ENCODE measurements at places on chromosomes 2 and 18.
A peak's percentile ranks its signal among the peaks of the same experiment; 100 is the strongest.

GRCh38 chr2:190451561-190452176 lies 43.5 kb downstream of the MFSD6 start:
- no peak for DNase-seq

GRCh38 chr2:14231391-14231898 lies 401.1 kb upstream of the LRATD1 start:
- DNase-seq: no peak

DNA sequence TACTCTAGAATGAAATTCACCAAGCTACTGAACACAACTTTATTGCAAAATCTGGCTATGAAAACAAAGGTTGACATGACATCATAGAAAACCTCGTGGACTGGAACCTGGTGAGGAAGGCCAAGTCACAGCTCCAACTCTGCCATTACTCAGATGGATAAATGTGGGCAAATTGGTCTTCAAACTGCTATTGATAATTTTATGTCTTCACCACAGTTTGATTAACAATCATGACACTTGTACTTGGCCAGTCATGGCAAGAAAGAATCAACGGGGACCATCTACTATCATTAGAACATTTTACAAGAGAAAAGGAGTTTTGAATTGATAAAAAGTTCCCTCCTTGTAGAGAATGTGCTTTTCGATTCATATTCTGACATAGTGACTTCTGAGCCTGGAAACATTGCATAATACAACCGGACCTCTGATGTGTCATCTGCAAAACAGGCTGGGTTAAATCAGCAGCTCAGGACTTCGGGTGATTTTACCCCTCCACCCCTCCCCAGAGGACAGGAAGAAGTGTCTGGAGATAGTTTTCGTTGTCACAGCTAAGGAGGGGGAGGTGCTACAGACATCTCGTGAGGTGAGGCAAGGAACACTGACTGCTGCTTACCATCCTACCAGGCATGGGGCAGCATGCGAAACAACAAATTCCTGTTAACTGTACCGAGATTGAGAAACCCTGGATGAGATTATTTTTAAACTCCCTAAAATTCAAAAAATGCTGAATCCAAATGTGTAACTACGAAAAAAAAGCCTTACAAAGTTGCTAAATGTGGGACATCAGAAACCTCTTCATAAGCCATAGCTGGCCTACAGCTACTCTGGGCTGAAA lies 8.4 kb downstream of the L3MBTL4 start:
- DNase-seq: no peak

- no peak for DNase-seq
These were observed 84.1 kb downstream of the PRELID3A start for GRCh38 chr18:12491611-12492435.

GRCh38 chr18:58687871-58688308 lies 16.6 kb downstream of the MALT1 start:
- no peak for DNase-seq

DNA sequence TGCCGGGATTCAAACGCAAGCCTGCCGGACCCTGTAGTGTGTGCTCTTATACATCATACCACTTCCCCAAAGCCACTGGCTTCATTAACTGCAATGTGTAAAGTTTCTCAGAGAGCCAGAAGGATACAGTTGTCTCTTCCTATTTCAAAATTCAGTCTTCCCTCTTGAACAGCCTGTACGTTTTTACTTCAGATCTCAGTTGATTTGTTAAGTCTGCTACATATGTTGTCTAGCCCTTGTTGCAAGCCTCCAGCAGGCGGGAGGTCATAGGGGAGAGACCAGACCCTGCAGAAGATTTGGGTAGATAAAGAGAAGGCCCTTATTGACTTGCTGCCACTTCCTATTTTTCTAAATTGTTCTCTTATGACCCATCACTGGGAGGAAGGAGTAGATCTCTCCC lies 56.2 kb downstream of the ARHGEF33 start:
- DNase-seq: no peak

DNA sequence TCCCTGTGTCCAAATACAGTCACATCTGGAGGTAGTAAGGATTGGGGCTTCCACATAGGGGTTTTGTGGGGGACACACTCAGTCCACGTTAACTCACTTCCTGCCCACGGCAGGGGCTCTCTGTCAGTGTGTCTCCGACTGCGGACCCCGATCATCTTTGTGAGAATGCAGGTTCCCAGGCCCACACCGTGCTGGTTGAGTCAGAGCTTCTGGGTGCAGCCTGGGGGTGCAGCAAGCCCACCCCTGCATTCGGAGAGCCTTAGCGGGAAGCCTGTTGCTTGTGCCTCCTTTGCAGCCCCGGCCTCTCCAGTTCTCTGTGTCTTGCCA lies 28.0 kb downstream of the HPCAL1 start:
- DNase-seq: no peak

GRCh38 chr2:241491549-241492173 lies 16.7 kb downstream of the STK25 start:
- DNase-seq: no peak

DNA sequence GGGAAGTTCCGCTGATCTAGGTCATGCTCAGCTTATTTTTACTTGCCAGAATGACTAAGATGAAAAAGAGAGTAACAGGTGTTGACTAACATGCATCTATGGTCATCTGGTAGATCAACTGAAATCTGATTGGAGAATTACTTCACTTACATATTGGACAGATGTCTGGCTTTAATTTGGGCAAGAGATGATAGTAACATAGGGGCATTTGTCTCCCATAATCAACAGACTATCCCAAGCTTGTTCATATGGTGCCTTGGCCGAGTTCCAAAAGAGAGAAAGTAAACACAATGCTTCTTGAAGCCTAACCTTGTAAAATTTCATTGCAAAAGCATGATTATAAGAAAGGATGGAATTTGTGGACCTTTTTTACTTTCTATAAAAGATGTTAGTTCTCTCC lies 503.7 kb downstream of the ADCYAP1 start:
- no peak for DNase-seq

DNA sequence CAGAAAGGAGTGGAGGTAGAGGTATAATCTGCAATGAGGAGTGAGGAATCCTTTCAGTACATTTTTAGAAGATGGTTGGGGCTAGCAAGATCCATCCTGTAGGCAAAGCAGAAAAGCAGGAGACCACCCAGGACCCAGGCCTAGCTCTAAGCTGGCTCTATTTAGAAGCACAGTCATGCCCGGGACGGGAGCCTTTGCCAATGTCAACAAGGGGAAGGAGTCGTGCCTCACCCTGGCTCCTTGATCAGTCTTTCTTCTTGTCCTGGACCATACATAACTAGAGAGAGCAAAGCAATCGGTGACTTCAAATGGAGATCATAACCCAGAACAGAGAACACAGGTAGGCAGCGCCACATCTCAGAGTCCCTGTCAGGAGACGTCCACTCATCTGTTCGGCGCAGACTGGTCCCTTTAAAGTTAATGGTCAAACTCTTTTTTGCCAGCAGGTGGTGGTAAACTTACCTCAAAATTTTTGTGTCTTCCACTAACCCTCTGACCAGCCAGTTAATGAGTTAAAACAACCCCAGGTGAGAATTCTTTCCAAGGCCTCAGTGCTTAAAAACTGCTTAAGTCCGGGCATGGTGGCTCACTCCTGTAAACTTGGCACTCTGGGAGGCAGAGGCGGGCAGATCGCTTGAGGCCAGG lies 8.0 kb downstream of the MC5R start:
- DNase-seq: peak; percentile 52

DNA sequence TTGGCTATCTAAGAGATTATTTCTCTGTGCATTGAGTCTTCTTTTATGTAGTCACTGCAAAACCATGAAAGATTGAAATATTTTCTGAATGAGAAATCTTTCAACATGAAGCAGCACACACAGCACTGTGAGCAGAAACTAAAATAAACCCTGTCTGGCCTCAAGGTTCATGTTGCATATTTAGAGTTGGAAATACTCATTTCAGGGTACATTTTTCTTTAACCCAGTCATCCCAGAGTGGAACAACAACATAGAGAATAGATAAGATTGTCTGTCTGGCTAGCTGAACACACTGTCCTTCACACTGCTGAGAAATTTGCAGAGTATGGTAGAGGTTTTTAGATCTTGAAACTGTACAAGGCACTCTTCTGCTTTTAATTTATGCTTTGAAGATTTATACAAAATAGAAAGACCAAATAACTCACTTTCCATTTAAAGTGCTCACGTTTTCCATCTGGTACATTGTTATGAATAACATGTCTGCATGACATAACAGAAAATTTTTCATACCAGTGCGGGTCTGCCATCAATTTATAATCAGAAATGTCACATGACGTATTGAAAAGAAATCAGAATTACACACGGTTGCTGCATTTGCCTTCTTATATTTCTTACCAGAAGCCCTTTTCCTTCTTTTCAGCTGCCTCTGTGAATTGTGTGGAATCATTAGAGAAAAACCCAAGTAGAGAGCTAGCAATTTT lies 25.0 kb upstream of the FN1 start:
- DNase-seq: no peak

DNA sequence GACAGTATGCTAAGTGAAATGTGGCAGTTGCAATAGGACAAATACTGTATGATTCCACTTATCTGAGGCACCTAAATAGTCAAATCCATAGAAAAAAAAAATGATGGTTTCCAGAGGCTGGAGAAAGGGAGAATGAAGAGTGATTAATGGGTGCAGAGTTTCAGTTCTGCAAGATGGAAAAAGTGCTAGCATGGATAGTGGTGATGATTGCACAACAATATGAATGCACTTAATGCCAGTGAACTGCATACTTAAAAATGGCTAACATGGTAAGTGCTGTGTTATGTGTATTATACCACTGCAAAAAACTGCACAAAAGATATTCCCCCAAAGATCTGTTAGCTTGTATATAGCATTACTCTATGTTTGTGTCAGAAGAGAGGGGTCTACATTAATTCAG lies 185.4 kb downstream of the INHBB start:
- DNase-seq: no peak

DNA sequence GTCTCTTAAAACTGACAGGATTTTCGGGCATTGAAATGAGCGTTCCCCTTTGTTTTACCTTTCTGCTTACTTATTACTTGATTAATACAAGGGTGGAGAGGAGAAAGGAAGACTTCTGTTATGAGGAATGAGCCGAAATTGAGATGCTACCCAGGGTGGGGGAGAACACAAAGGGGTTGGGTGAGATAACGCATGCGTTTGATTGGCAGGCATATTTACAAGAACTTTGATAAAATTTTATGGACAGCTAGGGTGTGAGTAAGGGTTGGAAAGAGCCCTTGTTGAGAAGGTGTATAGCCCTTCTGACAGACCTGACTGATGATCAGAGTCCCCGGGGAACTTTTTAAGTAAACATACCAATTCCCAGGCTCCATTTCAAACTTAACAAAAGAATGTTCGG lies 1.8 kb downstream of the RNF138 start:
- peak; percentile 17 for DNase-seq

DNA sequence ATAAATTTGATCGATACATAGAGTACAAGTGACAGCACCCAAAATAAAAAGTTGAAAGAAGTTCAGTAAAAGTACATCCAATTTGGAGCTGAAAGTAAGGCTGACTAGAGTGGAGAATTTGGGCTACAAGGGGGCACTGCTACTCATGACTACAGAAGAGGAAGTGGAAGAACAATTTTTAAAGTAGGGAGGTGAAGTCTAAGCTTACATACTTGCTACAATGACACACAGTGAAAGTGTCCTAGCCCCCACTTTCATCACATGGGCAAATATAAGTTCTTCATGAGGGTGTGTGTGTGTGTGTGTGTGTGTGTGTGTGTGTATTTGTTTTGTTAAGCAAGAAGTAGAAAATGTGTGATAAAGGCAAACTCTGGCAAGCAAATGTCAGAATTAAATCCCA lies 45.7 kb downstream of the MAP3K2 start:
- DNase-seq: no peak

DNA sequence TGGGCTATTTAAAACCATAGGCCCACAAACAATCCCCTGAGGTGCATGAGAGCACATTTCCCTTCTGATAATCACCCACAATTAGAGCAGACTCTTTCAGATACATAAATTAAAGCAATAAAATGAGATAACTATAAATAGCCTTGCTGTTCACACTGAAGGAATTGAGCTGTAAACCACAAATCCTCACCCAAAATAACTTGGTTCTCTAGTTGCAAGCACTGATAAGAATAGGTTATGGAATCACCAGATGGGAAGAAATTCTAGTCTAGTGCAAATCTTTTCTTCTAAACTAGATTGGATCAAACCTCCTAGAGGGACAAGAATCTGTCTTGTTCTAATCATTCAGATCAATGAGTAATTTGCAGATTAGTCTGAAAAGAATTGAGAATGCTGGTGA lies 64.6 kb downstream of the NAB1 start:
- no peak for DNase-seq

DNA sequence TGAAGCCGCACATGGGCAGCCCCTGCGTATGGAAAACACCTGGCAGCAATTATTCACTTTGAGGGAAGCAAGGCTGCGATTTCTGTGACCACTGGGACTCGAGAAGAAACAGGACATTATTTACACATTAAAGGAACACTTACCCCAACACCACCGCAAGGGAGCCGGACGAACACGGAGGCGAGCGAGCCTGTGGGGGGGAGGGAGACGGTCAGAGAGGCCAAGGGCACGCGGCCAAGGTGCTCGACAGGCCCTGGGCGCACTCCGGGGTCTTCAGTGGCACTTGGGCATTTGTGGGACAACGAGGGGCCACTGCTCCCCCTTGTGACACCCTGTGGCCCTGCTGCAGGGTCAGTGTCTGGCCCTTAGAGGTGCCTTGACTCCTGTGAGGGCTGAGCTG lies 247.0 kb downstream of the TWIST2 start:
- DNase-seq: no peak

GRCh38 chr2:100066246-100066645 lies 76.1 kb downstream of the AFF3 start:
- no peak for DNase-seq

DNA sequence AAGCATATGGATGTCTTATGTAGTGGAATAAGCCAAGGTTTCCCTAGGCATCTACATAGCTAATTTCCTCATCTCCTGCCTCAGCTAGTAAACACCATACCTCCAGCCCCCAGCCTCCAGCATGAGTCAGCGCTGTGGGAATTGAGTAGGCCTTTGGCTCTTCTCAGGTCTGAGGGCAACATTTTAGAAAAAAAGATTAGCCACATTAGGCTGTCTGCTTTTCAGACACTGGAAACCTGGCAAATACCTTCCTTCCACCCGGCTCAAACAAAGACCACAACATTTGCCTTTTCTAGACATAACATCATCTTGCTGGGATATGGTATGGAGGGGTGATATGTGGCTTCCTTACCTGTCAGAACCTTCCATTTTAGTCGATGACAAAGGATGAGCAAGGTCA lies 6.1 kb upstream of the CCDC195 start:
- no peak for DNase-seq

DNA sequence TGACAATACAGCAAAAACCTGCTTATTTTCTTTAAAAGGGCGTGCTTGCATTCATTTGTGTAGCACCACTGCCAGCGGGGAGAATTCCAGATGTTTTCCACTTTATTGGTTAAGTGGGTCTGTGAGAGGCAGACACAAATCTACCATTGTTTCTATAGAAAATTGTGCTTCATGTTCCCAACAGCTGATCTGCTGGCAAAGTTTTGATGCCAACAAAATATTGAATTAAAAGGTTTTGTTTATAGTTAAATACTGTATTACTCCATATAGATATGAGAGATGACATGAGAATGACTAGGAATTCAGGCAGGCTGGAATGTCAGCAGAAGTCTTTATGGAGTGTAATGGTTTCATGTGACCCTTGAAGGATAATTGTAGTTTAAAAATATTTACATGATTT lies 182.7 kb downstream of the MC4R start:
- DNase-seq: no peak
